NCI-H1417 (cell line): ENCODE measurements at places on chromosomes 12 and 14.
A peak's percentile ranks its signal among the peaks of the same experiment; 100 is the strongest.

- DNase-seq = no peak
These were observed 361.9 kb downstream of the ADGRD1 start for GRCh38 chr12:131315601-131316000.

DNA sequence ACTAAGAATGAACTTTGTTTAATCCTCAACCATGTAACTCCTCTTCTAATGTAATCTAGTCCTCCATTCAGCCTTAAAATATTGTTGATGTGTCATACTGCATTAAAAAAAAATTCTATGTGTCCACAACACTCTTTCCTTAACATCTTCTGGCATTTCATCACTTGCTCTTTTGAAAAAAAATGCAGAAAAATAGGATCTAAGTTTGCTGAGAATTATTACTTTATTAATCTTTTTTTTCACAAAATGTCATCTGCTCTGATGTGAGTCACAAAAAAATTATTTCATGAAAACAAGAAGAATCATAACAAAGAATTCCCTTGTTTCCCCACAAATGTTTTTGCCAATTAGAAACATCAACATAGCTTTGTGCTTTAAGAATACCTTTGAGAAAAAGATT lies 410.1 kb upstream of the MGAT4C start:
- no peak for DNase-seq

- no peak for DNase-seq
These were observed 76.6 kb upstream of the KCNH3 start for GRCh38 chr12:49462083-49462744.

DNA sequence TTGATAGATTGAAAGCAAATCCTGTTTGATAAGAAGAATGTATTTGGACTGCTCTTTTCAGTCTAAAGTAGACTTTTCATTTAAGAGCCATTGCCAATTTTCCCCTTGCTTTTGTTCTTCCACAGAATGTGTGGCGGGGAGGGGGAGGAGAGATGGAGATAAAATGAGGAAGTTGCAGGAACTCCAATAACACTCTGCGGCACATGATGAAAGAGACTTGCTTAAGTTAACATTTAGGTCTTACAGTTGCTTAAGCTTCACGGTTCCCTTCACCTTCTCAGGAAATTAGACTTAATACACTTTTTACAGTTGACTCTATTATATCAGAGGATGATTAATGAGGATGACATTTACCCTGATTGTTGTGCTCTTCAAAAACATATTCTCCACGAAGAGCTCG lies 537.3 kb downstream of the TMTC2 start:
- DNase-seq = no peak

- no peak for DNase-seq
These were observed 41.8 kb downstream of the SMOC1 start for GRCh38 chr14:69921052-69921451.

GRCh38 chr14:100150932-100151587 lies 8.4 kb downstream of the DEGS2 start:
- DNase-seq = no peak

- DNase-seq = no peak
These were observed 316.2 kb downstream of the VRK1 start for GRCh38 chr14:97113339-97113738.

DNA sequence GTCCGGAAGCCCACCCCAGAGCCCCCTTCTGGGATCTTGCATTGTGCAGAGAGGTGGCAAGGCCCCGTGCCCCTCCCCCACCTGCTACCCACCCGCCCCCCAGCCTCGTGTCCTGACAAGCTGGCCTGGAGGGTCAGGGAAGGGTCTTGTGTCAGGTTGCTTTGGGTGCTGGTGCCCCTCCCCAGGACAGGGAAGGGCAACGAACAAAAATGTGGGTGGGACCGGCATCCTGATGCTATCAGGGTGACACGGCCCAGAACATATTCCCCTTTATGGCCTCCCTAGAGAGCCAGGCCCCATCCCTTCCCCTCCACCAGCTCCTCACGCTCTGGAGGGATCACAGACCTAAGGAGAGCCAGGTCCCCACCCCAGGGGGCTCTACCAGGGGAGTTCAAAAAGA lies 38.7 kb upstream of the TMEM179 start:
- no peak for DNase-seq

GRCh38 chr12:119456824-119457223 lies 122.3 kb downstream of the CCDC60 start:
- no peak for DNase-seq

DNA sequence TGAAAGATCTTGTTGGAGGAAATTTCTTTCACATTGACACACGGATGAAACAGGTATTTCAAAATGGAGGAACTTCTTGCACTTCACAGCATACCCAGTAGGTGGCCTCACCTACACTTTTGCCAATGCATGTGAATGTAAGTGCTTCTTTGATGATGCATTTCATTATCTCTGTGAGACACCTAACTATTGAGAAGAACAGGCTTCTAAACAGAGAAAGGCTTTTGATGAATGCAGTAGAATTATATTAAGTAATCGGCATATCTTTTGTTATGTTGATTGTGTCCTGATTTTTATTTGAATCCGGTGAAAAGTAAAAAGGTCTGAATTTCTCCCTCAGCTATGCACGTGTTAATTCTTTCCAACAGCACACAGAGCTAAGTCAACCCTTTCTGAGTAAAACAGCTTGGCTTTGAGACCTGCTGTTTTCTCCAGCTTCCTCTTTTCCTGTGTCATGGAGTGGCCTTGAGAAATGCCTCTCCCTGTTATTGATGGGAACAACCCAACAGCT lies 399.0 kb downstream of the NAV3 start:
- peak; percentile 77 for DNase-seq

GRCh38 chr12:81332054-81332453 lies 254.2 kb downstream of the ACSS3 start:
- no peak for DNase-seq

DNA sequence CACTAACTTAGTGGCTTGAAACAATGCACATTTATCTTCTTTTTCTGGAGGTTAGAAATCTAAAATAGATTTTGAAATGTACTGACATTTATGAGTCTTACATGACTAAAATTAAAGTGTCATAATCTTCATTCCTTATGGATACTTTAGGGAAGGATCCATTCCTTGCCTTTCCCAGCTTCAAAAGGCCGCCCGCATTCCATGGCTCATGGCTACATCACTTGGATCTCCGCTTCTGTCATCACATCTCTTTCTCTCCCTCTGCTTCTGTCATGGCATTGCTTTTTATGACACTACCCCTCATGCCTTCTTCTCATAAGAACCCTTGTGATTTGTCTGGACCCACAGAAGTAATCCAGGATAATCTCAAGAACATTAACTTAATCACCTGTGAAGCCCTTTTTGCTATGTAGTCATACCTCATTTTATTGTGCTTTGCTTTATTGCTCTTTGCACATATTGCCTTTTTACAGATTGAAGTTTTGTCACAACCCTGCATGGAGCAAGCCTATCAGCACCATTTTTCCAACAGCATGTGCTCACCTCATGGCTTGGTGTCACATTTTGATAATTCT lies 66.5 kb downstream of the GARIN6 start:
- no peak for DNase-seq
